ENCODE measurements at places on chromosomes 6 and 20. TPM values are rescaled to one million over a fixed set of nuclear protein-coding genes. Genes with fewer than 3 reads are reported as not detected.

Gene SLC17A2
- 0.01 TPM for polyA plus RNA-seq

- DNase-seq = no peak
Observed at GRCh38 chr6:107496892-107497684, 7.2 kb downstream of the SOBP start.

DNA sequence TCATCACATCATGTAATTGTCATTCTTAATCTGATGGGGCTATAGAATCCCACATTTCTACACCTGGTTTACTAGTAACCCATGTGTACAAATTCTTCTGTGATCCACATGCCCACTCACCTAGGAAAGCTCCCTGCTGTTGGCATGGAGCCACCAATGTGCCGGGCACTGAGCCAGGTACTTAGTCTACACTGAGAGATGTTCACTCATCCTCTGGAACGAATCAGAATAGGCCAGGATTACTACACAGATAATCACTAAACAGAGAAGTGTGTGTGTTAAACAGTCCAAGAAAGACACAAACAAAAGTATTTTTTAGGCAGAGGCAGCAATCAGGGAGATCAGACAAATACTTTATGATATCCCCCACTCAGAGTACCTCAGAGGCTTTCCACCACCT lies 193.2 kb upstream of the VGLL2 start:
- no peak for DNase-seq

- no peak for DNase-seq
Observed at GRCh38 chr6:163405412-163406309, 8.9 kb upstream of the QKI start.

- no peak for DNase-seq
Observed at GRCh38 chr6:26103141-26103769, 16.0 kb downstream of the HFE start.

DNA sequence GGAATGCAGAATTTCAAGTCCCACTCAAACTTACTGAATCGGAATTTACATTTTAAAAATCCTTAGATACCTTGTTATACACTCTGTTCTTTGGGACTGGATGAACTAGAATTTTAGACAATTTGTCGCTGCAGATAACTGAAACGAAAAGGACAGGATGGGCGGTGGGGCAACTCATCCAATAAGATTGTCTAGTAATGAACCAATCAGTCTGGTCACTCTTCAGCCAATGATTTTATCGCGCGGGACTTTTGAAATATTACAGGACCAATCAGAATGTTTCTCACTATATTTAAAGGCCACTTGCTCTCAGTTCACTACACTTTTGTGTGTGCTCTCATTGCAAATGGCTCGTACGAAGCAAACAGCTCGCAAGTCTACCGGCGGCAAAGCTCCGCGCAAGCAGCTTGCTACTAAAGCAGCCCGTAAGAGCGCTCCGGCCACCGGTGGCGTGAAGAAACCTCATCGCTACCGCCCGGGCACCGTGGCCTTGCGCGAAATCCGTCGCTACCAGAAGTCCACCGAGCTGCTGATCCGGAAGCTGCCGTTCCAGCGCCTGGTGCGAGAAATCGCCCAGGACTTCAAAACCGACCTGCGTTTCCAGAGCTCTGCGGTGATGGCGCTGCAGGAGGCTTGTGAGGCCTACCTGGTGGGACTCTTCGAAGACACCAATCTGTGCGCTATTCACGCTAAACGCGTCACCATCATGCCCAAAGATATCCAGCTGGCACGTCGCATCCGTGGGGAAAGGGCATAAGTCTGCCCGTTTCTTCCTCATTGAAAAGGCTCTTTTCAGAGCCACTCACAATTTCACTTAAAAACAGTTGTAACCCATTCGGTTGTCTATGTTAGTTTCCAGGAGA lies 41.9 kb upstream of the HFE start:
- peak; percentile 95 for DNase-seq

DNA sequence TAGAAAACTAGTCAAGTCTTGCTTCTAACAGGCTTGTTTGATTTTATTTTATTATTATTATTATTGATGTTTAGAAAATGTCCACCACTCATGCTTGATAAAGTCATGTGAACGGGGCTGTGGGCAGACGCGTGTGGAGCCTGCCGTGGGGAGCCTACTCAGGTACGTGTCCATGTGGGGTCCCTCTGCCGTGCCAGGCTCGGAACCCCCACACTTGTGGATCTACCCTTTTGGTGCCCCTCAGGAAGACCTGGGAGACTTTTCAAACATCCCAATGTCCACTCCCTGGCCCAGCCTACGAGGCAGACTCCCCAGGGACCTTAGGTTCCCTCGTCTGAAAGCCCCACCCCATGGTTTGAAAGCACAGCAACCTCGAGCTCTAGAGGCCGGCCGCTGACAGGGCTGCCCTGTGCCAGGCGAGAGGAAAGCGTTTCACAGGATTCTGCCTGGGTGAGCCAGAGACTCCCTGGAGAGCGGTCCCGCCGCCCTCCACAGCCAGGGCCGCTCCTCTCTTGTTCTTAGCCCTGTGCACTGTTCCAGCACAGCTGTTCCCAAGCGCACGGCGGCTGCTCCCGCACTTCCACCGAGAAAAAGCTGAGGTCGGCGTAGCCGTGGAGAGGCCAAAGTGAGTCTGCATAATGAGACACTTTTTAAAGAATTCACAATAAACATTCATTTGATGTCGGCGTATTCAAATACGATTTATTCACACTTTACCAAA lies 249.7 kb downstream of the TTLL2 start:
- no peak for DNase-seq

Data from large intestine (tissue), 12 donors.